CD4-positive, alpha-beta T cell treated with Interleukin-4 for 4 hours (primary cell): ENCODE measurements at places on chromosomes 2 and 18.

- DNase-seq: no peak
Observed at GRCh38 chr2:117686699-117687098, 127.8 kb upstream of the DDX18 start.

DNA sequence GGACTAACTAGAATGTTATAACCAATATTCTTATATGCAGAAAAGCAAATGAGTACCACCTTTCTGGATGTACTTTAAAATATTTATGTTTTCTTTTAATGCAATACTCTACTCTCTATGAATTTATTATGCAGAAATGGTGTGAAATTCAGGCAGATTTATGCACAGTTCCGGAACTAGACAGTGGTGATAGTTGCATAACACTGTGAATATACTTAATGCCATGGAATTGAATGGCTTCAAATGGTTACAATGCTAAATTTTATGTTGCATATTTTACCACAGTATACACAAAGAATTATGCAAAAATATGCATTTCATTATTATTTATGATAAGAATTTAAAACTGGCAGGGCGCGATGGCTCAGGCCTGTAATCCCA lies 287.8 kb upstream of the FN1 start:
- DNase-seq: no peak

DNA sequence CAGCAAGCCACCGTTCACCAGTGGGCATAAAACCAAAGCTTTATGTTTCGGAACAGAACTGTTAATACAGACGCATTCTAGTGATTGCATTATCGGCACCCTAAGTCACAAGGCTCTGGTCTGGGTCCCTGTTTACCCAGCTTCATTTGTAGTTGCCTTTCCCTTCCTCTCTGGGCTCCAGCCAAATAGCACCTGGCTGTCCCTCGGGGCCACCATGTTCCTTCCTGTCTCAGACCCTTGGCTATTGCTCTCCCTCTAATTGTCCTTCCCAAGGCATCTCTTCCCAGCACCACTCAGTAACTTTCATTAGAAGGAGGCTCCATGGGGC lies 75.3 kb downstream of the SDC1 start:
- DNase-seq: no peak

- DNase-seq: peak; percentile 46
Observed at GRCh38 chr18:23585007-23585871, 1.1 kb downstream of the NPC1 start.

DNA sequence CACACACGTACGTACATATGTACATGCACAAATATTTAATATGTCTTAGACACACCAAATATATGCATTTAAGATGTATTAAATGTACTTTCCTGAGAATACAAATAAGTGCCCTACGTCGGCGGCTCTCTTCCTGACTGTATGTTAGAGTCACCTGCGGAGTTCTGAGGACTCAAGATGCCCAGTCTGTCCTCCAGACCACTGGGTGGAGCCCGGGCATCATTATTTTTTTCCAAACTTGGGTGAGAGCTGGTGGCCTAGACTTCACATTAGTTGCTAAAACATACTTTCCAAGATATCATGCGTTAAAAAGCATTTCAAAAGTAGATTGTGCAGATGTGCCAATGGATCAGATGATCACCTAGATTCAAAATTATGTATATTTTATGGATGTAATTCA lies 2.9 kb downstream of the IL18R1 start:
- peak; percentile 40 for DNase-seq

GRCh38 chr2:64227603-64228125 lies 83.4 kb upstream of the PELI1 start:
- DNase-seq: no peak
